Common myeloid progenitor, CD34-positive (primary cell): ENCODE measurements at places on chromosomes 16 and 17.

GRCh38 chr17:79739148-79740062 lies 8.7 kb downstream of the ENPP7 start:
- DNase-seq: no peak

- no peak for DNase-seq
Measured at GRCh38 chr16:28182183-28182582, 29.6 kb downstream of the XPO6 start.

DNA sequence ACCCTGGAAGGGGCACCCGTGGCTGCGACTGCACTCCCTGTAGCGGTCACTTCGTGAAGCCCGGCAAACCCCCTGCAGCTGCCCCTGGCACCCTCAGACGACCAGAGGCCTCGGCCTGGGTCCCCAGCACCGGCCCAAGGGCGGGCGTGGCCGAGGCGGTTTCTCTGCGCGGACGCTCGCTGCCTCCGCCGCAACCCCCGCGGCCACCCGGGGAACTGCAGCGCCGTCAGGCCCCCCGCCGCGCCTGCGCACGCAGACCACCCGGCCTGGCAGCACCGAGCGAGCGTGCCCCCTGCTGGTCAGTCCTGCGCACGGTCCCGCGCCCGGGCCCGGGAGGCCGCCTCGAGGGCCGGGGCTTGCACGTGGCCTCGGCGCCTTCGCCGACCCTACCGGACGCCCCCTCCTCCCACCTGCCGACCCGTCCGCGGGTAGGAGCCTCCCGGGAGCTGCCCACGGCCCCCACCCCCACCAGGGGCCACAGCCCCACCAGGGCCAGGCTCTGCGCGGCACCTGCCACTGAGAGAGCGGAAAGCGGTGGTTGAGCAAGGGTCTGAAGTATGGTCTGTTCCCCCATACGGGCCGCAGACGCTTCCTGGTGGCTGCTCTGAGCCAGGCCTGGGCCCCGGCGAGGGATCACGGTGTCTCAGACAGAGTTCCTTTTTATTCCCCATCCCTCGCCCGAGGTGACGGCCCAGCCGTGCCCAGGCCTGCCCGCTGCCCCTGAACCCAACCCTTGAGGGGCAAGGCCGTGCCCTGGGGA lies 11.5 kb upstream of the HS3ST6 start:
- DNase-seq: peak; percentile 90

DNA sequence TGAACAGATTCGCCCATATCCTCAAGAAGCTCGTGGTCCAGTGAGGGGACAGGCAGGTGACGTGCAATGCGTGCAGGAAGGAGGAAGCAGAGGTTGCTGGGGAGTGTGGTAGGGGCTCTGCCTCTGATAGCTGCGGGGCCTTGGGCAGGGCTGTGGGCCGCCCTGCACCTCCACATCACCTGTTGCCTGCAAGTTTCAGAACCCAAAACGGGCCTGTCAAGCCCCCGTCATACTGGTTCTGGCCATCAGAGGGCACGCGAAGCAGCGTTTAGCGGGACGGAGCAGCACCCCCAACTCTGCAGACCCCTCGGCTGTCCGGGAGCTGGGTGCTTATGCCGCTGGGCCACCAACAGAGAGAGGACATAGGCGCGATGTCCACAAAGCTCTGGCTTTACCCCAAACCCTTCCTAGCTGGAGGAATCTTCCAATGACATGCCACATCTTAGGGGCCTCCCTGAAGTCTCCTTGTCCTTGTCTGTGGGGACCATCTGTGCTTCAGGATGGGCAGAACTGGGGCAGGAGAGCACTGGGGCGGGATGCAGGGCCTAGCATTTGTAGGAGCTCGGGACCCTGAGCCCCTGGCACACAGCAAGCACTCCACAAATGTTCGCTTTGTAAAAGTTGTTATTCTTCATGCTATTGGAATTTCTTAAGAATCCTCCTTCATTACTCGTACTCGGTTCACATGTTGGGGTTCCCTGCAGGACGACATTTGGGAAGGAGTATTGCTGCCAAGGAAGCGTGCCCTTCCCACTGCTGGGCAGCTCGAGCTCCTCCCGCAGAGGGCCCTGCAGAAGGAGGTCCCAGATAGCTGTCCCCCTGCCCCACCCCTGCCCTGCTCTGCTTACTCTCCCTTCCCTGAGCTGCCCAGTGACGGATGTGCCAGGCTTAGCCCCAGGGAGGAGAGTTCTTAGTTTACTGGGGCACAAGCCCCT lies 64.3 kb downstream of the CNGB1 start:
- no peak for DNase-seq

GRCh38 chr16:75462806-75463205 lies 1.7 kb downstream of the TMEM170A start:
- no peak for DNase-seq

DNA sequence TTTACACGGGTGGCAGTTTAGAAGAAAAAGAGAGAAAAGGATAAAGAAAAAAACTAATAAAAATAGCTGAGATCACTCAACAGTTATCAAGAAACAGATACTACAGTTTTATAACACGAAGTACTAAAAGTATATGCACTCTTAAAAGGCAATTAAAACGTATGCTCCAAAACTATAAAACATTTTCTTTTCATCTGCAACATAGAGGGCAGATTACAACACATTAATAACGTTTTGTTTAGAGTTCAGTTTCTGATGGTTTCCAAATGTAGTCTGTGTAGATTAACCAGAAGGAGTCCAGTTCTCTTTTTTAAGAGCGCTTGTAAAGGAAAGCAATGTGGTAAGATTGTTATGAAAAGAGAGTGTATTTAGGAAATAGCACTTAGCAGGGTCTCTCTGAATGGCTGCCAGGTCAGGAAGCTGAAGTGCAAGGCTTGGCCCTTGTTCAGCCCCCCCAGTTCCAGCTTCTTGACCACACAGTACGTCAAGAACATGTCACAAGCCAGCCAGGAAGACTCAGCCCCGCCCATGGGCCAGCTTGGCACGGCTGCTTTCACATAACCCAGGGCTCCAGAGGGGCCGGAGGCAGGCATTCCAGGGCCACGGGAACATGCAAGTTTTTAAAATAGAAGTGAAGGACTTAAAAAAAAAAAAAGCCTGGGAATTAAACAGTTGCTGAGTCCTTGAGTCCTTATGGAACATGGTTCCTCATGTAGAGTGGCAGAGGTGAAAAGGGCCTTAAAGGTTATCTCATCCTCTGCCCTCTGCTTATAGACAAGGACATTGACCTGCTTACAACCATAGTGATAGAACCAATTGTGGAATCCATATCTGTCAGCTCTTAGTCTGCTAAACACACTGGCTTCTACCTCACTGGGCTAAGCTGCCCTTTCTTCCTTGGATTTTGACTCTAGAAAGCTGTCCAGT lies 147.4 kb upstream of the TBX2 start:
- DNase-seq: peak; percentile 95
